CD4-positive, alpha-beta T cell treated with Interleukin-4 for 1 hour (primary cell): ENCODE measurements at places on chromosomes 13 and 19.

GRCh38 chr19:20471431-20471830 is 94.2 kb downstream of the ZNF737 start:
- DNase-seq, result no peak

GRCh38 chr13:100409132-100409531 is 179.5 kb downstream of the GGACT start:
- DNase-seq, result no peak

- DNase-seq, result no peak
These were observed 5.0 kb downstream of the PBX4 start for GRCh38 chr19:19613506-19613905.

DNA sequence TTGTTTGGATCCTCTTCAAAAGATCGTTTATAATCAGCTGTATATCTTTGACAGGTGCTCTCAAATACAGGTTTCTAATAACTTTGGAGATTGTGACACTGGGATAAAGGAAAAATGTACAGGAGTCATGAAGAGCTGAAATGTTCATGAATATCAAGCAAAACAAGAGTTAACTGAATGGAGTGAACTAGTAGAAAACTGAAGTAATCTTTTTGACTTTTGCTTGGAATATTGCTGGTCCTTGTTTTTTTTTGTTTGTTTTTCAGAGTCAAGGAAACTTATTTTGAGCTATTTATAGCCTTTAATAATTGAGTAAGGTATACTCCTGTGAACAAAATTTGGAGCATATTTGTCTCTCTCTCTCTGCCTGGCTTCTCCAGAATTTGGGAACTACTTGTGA is 25.3 kb downstream of the MED4 start:
- no peak for DNase-seq

DNA sequence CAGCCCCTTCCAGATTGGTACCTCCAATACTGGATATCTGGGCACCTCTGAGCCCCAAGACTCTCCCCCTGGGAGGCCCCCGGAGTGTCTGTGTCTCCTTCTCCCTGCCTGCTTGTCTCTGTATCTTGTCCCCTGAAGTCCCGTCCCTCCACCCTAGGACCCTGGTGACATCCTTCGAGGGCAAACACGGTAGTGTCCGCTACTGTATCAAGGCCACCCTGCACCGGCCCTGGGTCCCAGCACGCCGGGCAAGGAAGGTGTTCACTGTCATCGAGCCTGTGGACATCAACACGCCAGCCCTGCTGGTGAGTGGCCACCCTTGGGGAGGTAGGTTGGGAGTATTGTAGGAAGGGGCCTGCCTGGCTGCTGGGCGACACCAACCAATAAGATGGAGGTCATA is 844 bp downstream of the ARRDC2 start:
- no peak for DNase-seq

GRCh38 chr13:72788831-72789230 is 6.9 kb downstream of the PIBF1 start:
- no peak for DNase-seq

DNA sequence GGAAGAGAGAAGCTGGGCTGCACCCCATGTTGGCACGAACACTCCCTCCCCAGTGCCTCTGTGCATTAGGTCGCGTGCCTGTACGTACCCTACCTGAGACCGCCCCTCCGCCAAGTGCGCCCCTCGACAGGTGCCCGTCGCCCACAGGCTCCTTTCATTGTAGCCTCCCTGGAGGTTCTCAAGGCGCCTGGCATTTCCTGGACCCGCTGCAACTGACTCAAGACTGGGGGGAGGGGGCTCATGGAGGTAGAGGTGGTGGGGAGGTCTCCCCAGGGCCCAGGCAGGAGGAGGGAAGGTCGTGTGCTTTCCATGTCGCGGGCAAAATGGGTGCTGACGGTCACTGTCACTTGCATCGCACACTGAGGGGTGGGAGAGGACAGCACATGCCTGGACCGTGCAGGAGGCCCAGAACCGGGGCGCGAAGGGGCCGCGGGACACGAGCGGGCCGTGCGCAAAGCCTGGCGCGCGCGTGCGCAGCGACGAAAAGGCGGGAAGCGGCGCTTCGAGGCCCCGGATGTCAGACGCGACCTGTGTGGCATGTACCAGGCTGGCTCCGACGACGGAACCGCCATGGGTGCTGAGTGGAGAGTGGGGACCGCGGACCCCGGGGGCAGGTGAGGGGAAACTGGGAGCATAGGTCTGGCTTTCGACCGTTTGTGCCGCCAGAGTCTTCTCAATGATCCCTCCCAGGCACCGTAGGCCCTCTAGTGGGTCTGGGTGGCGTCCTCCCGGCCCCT is 16.5 kb downstream of the NFIX start:
- no peak for DNase-seq

- DNase-seq, result peak; percentile 13
These were observed 13.4 kb downstream of the LYL1 start for GRCh38 chr19:13089139-13089856.

- DNase-seq, result no peak
These were observed 2020.1 kb upstream of the PCDH20 start for GRCh38 chr13:63435667-63436324.

DNA sequence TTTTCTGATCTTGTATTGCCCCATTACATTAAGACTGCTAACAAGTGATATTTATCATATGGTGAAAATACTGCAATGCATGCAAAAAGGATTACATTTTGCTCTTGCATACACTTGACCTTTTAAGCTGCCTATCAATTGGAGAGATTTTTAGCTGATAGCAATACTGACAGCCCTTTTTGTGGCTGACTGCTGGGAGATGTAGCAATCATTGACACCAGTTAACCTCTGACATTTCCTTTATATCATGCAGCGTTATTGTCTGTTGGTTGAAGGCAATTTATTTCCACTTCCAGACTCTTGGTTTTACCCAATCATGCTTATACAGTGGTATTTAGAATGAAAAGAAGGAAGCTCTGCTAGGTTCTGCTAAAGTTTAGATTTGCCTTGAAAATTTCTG is 364.0 kb downstream of the LMO7 start:
- no peak for DNase-seq

GRCh38 chr19:4908781-4909155 is 533 bp upstream of the UHRF1 start:
- no peak for DNase-seq

GRCh38 chr13:93872786-93873347 is 606.6 kb downstream of the DCT start:
- no peak for DNase-seq

DNA sequence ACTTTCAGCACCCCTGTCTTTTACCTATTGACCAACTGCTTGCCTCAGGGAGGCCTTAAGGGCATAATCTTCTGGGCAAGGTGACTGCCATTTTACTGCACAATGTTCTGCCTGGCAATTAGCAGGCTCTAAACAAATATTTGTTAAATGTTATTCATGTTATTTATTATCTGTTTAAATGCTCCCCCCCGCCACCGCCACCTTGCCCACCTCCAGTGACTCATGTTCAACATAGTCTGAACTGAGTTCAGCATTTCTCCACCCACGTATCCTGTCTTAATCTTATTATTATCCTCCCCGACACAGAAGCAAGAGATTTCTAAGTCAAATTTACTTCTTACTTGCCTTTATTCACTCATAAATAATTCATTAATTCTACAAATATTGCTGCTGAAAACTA is 144.8 kb downstream of the LIG4 start:
- no peak for DNase-seq

DNA sequence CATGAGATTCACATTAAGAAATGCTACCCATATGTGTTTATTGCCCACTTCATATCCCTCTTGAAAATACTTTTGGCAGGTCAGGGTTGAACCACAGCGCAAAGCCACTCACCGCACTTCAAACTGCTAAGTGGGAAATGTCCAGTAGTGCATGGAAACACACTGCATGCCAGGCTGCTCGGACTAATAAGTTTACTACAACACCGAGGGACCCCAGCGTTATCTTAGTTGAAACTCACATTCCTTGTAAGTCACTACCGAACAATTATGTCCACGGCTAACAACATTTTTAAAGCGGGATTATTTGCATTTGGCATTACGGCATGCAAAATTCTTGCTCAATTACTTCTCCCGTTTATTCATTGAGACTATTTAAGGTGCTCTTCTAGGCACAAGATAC is 4.0 kb downstream of the BRD4 start:
- DNase-seq, result no peak

DNA sequence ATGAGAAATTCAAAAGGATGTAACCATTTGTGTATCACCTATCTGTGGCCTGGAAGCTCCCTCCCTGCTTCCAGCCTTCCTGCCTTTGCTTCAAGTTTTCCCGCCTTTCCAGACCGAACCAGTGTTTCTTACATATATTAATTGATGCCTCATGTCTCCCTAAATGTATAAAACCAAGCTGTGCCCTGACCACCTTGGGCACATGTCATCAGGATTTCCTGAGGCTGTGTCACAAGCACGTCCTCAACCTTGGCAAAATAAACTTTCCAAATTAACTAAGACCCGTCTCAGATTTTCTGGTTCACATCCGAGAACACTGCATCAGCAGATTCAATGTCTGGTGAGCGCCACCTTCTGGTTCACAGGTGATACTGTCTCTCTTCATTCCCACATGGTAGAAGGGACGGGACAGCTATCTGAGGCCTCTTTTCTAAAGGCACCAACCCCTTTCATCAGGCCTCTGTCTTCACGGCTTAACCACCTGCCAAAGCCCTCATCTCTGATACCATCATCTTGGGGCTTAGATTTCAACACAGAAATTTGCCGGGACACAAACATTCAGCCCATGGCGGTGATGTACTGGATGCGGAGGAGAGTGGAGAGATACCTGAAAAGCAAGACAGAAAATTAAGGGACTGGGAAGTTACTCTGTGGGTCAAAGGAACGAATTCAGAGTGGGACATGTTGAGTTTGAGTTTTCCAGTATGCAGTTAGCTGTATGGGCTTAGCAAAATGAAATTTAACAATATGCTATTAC is 58.7 kb upstream of the PABPC3 start:
- DNase-seq, result peak; percentile 36

GRCh38 chr19:38191747-38192146 is 32.3 kb downstream of the DPF1 start:
- DNase-seq, result no peak

DNA sequence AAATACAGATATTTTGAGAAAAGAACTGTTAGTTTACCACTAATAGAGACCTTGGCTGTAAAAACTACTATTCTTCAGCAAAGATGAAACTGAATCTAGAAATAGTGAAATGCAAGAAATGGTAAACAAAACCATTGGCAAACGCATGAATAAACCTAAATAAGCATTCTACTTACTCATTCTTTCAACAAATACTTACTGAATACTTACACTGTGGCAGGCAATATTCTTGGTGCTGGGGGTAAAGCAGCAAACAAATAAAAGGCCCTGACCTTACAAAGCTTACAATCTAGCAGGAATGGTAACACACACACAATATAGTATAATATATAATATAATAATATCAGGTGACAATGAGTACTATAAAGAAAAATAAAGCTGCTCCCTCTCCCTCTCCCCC is 38.7 kb downstream of the KATNAL1 start:
- DNase-seq, result no peak

GRCh38 chr13:59843040-59843439 is 320.7 kb downstream of the DIAPH3 start:
- DNase-seq, result no peak

GRCh38 chr19:46383846-46384245 is 29.5 kb downstream of the CCDC8 start:
- DNase-seq, result peak; percentile 1

DNA sequence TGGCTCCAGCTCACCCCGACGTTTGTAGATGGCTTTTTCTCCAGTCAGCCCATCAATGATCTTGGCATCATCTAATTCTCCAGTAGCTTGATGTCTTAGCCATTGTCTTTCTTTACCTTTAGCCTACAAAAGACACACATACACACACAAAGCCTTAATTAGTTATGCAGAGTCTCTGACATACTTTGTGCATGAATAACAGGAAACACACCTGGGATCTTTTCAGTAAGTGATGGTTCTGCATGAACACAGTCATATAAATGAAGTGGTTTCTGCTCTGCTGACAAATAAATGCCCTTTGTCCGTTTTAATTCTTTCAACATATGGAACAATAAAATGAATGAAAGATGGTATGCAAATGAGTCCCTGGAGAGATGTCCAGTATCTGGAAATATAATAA is 133.3 kb downstream of the RGCC start:
- DNase-seq, result no peak

GRCh38 chr19:1162404-1163282 is 11.4 kb downstream of the SBNO2 start:
- no peak for DNase-seq

DNA sequence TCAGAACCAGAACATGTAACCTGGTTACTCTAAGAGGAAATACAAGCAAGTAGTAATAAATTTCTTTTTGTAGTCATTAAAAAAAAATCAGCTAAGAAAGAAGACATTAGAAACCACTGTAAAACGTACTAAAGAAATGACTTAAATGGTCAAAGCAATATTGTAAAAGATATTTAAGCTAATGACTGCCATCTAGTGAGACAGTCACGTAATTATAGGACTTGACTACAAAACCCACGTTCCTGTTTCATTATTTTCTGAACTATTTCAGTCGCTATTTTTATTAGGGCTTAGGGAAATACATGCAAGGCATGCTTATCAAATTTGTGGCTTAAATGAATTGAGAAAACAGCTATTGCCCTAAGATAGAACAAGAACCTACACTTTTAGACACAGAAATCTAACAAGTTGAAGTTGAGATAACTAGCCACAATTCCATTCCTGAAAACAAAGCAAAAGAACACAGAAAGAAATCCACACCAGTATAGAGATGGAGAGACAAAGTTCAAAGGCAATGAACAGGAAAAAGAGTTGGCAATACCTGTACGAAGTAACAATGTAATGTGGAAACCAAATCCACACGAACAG is 17.9 kb downstream of the ALG5 start:
- peak; percentile 24 for DNase-seq

- DNase-seq, result no peak
These were observed 8.8 kb downstream of the POU4F1 start for GRCh38 chr13:78594456-78594975.

DNA sequence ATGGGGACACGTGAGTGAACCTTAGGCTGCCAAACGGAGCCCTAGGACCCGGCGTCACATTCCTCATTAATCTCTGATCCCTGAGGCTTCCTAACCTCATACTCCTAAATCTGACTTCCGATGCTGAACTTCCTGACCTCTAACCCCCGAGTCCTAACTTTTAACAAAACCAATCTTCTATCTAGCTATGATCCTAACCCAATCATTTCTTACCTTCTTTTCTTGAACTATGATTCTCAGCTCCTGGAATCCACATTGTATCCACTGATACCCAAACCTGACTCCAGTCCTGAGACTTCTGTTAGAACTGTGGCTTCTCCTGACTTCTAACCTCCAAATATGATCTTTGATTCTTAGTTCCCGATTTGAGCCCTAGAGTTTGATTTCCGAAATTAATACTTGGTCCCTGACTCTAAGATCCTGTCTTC is 447 bp downstream of the NFKBIB start:
- DNase-seq, result no peak

- DNase-seq, result no peak
These were observed 30.6 kb upstream of the IGSF23 start for GRCh38 chr19:44582581-44583265.

GRCh38 chr19:4970558-4971423 is 1.9 kb downstream of the KDM4B start:
- no peak for DNase-seq
